ENCODE measurements at places on chromosomes 13 and 19.

GRCh38 chr13:69904784-69905183 lies 202.8 kb upstream of the ATXN8OS start:
- no peak for DNase-seq

DNA sequence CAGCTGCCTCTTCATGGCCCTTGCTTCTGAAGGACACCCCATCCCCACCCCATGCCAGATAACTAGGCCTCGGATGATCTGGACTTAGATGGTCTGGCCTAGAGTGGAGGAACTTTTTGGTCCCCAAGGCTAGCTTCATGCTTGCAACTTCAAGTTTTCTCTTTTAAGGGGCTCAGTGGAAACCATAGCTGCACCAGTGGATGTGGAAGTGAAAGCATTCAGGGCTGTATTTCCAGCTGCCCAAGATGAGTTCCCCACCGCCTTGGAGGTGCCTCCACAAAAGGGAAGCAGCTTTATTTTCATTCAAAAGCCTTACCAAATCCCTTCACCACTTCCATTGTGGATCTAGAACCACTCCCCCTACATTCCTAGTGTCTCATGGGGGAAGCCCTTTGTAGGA lies 17.6 kb upstream of the GSX1 start:
- no peak for DNase-seq

DNA sequence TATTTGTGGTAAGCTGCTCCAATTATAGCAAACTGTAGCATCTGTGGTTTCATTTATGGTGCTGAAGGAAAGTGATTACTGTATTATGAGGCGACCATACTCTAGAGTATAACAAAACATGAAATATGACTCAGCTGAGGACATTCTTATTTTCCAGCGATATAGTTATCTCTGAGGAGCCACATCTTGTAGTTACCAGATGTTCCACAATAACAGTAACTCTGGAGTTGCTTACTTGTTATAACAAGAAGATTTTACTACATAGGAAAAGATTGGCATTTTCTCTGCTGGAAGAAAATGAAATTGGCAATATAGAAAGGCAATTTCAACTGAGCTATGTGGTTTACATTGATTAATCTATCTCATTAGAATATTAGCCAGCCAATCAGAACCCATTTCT lies 1634.2 kb downstream of the PCDH9 start:
- no peak for DNase-seq

DNA sequence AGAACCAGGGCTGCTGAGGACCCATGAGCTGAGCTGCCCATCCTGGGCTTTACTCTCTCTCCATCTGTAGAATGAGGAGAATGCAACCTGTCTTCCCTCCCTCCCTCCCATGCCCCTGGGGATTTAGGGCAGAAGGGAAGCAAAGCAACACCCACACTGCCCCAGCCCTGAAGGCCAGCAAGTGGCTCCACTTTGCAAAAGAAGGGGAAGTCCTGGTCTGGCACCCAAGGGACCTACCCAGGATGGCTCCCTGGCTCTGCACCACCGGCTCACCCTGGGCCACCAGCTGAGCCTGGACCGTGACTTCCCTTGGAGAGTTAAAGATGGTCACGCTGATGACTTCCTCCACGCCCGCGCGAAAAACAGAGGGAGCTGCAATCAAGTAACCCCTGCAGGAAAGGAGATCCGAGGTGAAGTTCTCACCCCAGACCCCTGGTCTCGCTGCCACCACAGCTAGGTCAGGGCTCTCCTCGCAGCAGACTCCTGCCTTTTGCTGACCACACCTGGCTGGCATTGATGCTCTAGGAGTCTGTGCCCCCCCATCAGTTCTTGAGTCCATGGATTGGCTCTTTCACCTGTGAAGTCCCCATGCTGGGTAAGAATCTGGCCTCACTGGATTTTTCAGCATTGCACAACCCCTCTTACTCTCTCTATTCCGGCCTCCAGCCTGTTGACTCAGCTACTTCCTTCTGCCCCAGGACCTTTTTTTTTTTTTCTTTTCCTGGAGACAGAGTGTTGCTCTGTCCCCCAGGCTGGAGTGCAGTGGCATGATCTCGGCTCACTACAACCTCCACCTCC lies 4.6 kb downstream of the CPAMD8 start:
- no peak for DNase-seq

- no peak for DNase-seq
Observed at GRCh38 chr19:39679791-39680168, 24.1 kb downstream of the LGALS16 start.

- DNase-seq = no peak
Observed at GRCh38 chr13:81745391-81745790, 1404.5 kb upstream of the SPRY2 start.

- DNase-seq = no peak
Observed at GRCh38 chr19:1272423-1273262, 2.7 kb upstream of the FAM174C start.

DNA sequence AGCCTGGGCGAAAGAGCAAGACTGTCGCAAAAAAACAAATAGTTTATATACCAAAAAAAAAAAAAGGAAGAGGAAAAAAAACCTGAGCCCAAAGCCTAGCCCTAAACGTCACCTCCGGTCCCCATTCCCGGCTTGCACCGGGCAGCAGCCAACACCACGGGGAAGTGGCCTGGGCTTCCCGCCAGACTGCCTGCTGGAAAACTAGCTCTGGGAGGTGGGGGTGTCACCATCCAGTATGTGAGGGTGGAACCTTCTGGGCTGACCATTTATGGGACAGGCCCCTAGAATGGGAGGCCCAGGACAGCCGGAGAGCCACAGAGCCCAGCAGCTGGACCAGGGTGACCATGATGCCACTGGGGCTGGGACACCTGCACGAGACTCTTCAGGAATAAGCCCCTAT lies 37.3 kb downstream of the IL12RB1 start:
- DNase-seq = no peak

GRCh38 chr13:74325106-74325505 lies 190.9 kb upstream of the KLF12 start:
- DNase-seq = no peak

DNA sequence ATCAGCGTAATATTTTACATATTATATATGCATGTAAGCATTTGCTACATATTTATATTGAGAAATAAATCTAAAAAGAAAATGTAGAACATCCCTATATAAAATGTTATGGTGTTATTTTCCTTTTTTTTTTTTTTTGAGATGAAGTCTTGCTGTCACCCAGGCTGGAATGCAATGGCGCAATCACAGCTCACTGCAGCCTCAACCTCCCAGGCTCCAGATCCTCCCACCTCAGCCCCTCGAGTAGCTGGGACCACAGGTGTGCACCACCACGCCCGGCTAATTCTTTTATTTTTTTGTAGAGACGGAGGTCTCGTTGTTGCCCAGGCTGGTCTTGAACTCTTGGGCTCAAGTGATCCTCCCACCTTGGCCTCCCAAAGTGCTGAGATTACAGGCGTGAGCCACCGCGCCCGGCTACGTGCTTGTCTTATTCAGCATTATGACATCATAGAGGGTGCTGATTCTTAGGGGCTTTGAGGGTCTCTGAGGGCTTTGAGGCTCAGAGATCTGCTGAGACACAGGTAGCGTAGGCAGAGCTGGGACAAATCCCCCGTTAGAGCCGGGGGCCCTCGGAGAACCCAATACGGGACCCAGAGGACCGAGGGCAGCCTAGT lies 101.9 kb downstream of the GADD45B start:
- no peak for DNase-seq

GRCh38 chr13:28476919-28477708 lies 17.8 kb downstream of the FLT1 start:
- DNase-seq = no peak

- no peak for DNase-seq
Observed at GRCh38 chr13:28031220-28031895, 42.9 kb upstream of the URAD start.

GRCh38 chr13:79312340-79312855 lies 93.7 kb downstream of the RBM26 start:
- DNase-seq = no peak

- DNase-seq = no peak
Observed at GRCh38 chr13:38687246-38688229, 661 bp downstream of the FREM2 start.

DNA sequence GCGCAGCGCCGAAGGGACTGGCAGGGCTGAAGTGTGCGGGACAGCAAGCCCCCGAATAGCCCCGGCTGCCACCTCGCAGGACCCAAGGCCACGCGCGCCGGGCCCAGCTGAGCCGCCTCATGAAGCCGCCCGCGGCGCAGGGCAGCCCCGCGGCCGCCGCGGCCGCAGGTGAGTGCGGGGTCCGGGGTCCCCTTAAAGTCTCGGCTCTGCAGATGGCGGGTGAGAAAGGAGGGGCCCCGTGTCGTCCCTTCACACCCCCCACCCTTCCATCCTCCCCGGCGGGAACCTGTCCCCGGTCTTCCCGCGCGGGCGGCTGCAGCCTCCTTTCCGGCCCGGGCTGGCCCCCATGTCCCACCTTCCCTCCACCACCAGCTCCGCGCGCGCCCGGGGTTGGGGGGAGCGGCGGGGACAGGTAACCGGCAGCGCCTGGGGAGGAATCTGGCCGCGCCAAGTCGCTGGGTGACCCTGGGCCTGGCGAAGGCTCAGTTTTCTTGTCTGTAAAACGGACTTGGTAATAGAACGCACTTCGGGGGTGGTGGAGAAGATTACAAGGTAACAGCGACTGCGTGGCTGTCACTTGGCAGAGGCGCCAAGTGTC lies 338 bp downstream of the RGCC start:
- DNase-seq = no peak

DNA sequence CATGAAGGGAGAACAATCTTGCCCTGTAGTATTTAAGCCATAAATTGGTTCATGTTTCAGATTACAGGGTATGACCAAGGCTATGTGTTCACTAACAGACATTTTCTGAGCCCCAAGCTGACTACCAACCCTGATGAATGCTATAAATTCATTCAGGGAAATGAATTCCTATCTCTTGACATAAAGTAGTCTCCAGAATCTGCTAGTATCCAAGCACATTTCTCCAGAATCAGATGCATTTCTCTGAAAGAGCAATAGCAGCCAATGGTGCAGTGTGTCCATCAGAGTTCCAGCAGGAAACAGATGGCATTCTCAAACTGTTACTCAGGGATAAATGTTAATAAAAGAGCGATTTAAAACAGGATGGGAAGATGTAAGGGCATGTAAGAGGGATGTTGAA lies 226.4 kb downstream of the COG6 start:
- no peak for DNase-seq

- DNase-seq = peak; percentile 66
Observed at GRCh38 chr19:40219721-40220276, 1.6 kb upstream of the TTC9B start.

DNA sequence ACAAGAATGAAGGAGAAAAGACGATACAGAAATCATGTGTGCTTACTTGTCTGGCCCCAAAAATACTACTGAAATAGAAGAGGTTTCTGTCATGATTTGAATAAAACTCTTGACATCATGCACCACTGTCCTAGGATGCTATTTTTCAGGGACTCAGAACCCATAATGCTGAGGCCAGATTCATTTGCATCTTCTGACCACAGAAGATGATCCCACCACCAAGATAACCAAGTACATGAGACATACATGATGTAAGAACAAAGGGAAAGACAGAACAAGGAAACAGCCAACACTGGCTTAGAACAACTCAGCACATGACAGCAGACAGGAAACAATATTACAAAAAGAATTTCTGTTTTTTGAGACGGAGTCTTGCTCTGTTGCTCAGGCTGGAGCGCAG lies 2.5 kb downstream of the ZNF552 start:
- DNase-seq = no peak

Data from SK-N-DZ (cell line).